Pancreas (tissue), 10 donors: ENCODE measurements at places on chromosomes 16 and 17. TPM values are rescaled to one million over a fixed set of nuclear protein-coding genes. Genes with fewer than 3 reads are reported as not detected.

DNA sequence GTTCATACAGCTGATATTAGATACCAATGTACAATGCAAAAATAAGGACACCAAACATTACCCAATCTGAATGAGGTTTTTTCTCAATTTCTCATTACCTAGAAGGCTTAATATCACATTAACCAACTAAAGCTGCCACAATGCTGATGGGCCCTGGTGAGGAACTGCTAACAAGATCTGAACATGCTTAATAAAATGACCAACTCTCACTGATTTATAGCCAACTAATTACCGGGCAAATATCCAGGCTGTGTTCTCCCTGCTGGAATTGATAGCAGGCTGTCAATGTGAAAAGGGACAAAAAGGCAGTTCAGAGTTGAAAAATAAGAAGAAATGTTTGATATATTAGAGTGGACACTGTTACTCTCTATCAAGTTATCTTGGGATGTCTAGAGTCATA is 124.6 kb downstream of the TOX3 start:
- DNase-seq: no peak
- H3K4me3 ChIP-seq: no peak overlapping the region
- no peaks in the 10 kb centered on the region for H3K4me1 ChIP-seq
- no peak overlapping the region for H3K27ac ChIP-seq
- no peaks in the 10 kb centered on the region for H3K36me3 ChIP-seq

MYH11 gene
- 1.6 TPM for total RNA-seq

GRCh38 chr17:12613566-12613965 is 52.1 kb upstream of the MYOCD start:
- H3K4me1 ChIP-seq: no peaks in the 10 kb centered on the region
- H3K27me3 ChIP-seq: no peaks in the 10 kb centered on the region
- no peaks in the 10 kb centered on the region for H3K36me3 ChIP-seq
- H3K27ac ChIP-seq: no peak overlapping the region

ARHGDIG gene
- total RNA-seq: 5.6 TPM

- no peak overlapping the region for H3K27ac ChIP-seq
- no peak overlapping the region for H3K4me3 ChIP-seq
- DNase-seq: no peak
Observed at GRCh38 chr17:66381701-66382362, 79.4 kb downstream of the PRKCA start.

GRCh38 chr17:28327031-28327607 is 8.1 kb downstream of the TMEM97 start:
- H3K36me3 ChIP-seq: no peaks in the 10 kb centered on the region
- peak overlapping the region; percentile 79 for H3K27ac ChIP-seq
- H3K4me3 ChIP-seq: no peak overlapping the region

MT4 gene
- total RNA-seq: not detected

DNA sequence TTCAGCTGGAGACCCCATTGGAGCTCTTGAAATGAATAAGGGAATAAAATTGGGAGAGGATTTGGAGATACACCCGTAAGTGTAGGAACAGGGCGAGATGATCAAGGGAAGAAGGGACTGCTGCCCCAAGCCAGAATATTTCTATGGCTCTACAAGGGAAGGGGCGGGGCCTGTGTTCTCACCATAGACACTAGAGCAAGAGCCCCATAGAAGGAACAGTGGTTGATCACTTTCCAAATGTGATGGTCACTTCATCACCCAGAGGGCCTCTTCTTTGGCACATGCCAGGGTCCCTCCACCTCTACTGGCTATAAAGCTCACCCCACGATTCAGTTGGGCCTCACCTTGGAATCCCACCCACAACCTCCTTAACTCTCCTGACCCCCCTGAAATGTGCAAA is 25.0 kb downstream of the GPRC5B start:
- no peak for DNase-seq
- H3K4me1 ChIP-seq: no peaks in the 10 kb centered on the region
- no peak overlapping the region for H3K27ac ChIP-seq
- H3K36me3 ChIP-seq: peaks cover 6% of the 10 kb centered on the region
- no peaks in the 10 kb centered on the region for H3K27me3 ChIP-seq

ALOX15B gene
- total RNA-seq: 0.25 TPM

PLXDC1 gene
- 1.4 TPM for total RNA-seq

- peak overlapping the region; percentile 89 for H3K27ac ChIP-seq
- H3K4me3 ChIP-seq: no peak overlapping the region
- no peak for DNase-seq
- H3K27me3 ChIP-seq: no peaks in the 10 kb centered on the region
- H3K36me3 ChIP-seq: no peaks in the 10 kb centered on the region
Observed at GRCh38 chr16:85447693-85448313, 165.3 kb upstream of the GSE1 start.

IKZF3 gene
- total RNA-seq: 1.1 TPM

DNA sequence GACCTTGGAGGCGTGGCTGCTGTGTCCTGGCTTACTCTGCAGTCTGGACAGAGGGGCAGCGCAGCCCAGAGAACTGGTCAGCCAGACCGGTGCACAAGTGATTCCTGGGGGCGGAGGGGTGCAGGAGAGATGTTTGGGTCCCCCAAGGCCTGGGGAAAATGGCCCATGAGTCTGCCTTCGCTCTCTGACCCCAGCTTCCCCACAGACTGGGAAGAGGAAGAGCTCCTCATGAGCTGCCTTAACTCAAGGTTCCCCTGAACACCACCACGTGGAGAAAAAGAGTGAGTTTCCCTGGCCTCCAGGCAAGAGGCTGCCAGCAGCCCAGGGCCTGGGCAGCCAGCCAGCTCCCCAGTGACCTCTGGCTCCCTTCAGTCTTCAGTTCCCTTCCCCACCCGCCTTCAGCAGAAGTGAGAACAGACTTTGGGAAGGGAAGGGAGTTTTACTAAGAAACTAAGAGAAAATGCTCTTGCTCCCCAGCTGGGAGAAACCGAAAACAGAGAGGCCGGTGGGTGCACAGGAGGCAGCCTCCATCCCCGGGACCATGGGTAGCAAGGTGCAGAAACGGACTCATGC is 2.0 kb upstream of the C17orf99 start:
- no peaks in the 10 kb centered on the region for H3K36me3 ChIP-seq
- H3K27me3 ChIP-seq: no peaks in the 10 kb centered on the region
- H3K27ac ChIP-seq: peak overlapping the region; percentile 56
- peaks cover 39% of the 10 kb centered on the region for H3K4me1 ChIP-seq

DNA sequence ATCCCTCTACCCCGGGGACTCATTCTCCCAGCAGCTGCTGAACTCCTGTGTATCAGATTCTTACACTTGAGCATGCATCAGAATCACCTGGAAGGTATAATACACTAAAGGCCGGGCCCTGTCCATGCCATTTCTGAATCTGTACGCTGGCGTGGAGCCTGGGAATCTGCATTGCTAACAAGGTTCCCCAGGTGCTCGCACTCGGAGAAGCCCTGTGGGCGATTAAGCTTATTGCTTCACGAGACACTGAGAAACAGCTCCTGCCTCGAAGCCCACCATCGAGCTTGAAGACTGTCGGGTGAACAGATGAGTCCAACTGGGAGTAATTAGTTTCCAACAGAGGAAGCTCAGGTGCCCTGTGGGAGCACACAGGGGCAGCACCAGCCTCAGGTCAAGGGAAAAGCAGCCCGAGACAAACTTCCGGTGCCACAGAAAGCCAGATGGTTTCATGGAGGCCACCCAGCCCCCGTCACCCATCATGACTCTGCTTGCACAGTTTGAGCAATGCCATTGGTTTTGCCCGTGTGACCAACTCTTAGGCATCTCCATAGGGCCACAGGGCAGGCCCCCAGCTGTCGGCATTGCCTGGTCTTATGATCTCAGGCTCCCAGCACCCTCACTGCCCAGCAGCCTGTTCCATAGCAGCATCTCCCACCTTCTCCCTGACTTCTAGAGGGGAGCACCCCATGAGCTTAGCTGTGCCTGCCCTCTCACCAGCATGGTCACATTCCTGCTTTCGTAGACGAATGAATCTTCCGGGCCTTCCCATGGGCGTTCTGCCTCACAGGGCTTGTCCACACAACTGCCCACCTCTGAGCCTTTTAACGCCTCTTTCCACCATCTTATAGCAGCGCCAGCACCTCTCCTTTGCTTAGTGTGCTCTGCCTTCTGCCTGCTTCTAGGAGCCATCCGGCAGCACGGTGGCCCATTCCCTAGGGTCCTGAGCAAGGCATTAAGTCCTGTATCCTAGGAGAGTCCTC is 10.9 kb downstream of the CTRB2 start:
- no peaks in the 10 kb centered on the region for H3K27me3 ChIP-seq
- no peak for DNase-seq
- no peak overlapping the region for H3K4me3 ChIP-seq
- no peaks in the 10 kb centered on the region for H3K36me3 ChIP-seq
- H3K4me1 ChIP-seq: no peaks in the 10 kb centered on the region

C1QTNF8 gene
- not detected for total RNA-seq

- no peaks in the 10 kb centered on the region for H3K27me3 ChIP-seq
- no peak overlapping the region for H3K4me3 ChIP-seq
- no peak overlapping the region for H3K27ac ChIP-seq
Observed at GRCh38 chr17:33469911-33470310, 176.8 kb upstream of the ASIC2 start.

- no peaks in the 10 kb centered on the region for H3K36me3 ChIP-seq
- peak overlapping the region; percentile 72 for H3K27ac ChIP-seq
- H3K4me3 ChIP-seq: no peak overlapping the region
- DNase-seq: no peak
Observed at GRCh38 chr17:57910462-57911420, 44.5 kb downstream of the CUEDC1 start.

ADAD2 gene
- total RNA-seq: not detected

B3GNT9 gene
- total RNA-seq: 1.8 TPM

- H3K4me1 ChIP-seq: no peaks in the 10 kb centered on the region
- H3K27ac ChIP-seq: no peak overlapping the region
- no peak overlapping the region for H3K4me3 ChIP-seq
- no peak for DNase-seq
- no peaks in the 10 kb centered on the region for H3K27me3 ChIP-seq
- no peaks in the 10 kb centered on the region for H3K36me3 ChIP-seq
Observed at GRCh38 chr17:40608061-40608581, 39.5 kb downstream of the SMARCE1 start.

TEX19 gene
- total RNA-seq: not detected

SPATA32 gene
- not detected for total RNA-seq

FOXN1 gene
- total RNA-seq: 0.09 TPM

GRCh38 chr16:70159355-70160348 is 13.9 kb upstream of the CLEC18C start:
- no peak overlapping the region for H3K27ac ChIP-seq
- H3K27me3 ChIP-seq: no peaks in the 10 kb centered on the region
- H3K4me3 ChIP-seq: no peak overlapping the region
- peaks cover 6% of the 10 kb centered on the region for H3K36me3 ChIP-seq
- no peaks in the 10 kb centered on the region for H3K4me1 ChIP-seq

KRT40 gene
- 0.24 TPM for total RNA-seq

DNA sequence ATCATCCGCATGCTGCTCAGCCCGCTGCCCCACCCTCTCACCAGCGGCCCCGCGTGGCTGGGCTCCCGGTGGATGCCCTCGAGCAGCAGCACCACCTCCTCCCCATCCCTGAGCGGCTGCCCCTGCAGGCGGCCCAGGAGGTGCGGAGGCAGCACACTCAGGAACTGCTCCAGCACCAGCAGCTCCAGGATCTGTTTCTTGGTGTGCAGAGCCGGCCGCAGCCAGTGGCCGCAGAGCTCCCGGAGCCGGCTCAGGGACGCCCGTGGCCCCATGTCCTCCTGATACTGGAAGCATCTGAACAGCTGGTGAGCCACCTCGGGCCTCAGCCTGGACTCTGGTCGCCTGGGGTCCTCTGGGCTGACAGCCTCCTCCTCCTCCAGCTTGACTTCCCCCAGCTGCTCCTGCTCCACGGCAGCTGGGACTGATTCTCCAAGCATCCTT is 6.6 kb downstream of the ZSCAN10 start:
- H3K27ac ChIP-seq: no peak overlapping the region
- DNase-seq: no peak
- no peaks in the 10 kb centered on the region for H3K27me3 ChIP-seq
- H3K4me3 ChIP-seq: no peak overlapping the region

GRCh38 chr16:81371106-81371505 is 56.3 kb downstream of the GAN start:
- no peaks in the 10 kb centered on the region for H3K4me1 ChIP-seq
- H3K27me3 ChIP-seq: no peaks in the 10 kb centered on the region
- H3K36me3 ChIP-seq: no peaks in the 10 kb centered on the region
- DNase-seq: no peak

MIEF2 gene
- total RNA-seq: 8.8 TPM

ARL5C gene
- 0.71 TPM for total RNA-seq

CCL5 gene
- total RNA-seq: 2.6 TPM

SLC43A2 gene
- total RNA-seq: 2.6 TPM
